ENCODE measurements at places on chromosomes 1 and 21.

DNA sequence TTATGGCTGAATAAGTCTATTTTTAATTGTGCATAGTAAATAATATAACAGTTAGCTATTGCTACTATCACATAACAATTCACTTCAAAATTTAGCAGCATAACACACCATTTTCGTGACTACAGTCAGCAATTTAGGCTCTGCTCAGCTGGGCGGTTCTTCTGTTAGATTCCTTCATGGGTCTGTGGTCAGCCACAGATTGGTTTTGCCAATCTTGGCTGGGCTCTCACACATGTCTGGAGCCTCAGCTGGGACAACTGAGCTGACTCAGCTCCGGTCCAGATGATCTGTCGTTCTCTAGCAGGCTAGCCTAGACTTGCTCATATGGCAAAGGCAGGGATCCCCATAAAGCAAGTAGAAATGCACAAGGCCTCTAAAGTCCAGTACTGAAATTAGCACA lies 15.1 kb upstream of the CDC42BPA start:
- no peak for DNase-seq

- no peak for DNase-seq
Measured at GRCh38 chr1:198848206-198848605, 209.4 kb downstream of the PTPRC start.

DNA sequence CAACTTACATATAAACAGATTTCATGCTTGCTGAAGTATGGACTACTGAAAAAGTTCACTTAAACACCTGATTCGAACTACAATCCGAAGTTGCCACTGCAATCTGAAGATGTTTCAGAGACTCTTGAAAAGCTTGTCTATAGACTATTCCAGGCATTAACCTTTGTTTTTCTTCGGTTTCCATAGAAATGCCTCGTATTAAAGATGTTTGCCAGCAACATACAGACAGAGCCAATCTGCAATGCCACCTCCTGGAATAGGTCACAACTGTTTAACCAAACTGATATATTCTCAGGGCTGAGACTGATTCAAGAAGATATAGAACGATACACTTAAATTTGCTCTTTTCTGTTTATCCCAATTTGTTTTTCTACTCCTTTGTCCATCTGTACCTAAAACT lies 28.9 kb upstream of the DMRTB1 start:
- DNase-seq: no peak

- DNase-seq: no peak
Measured at GRCh38 chr1:155080312-155081228, 1.9 kb downstream of the EFNA3 start.

GRCh38 chr21:31235671-31236450 lies 108.2 kb downstream of the TIAM1 start:
- DNase-seq: no peak

DNA sequence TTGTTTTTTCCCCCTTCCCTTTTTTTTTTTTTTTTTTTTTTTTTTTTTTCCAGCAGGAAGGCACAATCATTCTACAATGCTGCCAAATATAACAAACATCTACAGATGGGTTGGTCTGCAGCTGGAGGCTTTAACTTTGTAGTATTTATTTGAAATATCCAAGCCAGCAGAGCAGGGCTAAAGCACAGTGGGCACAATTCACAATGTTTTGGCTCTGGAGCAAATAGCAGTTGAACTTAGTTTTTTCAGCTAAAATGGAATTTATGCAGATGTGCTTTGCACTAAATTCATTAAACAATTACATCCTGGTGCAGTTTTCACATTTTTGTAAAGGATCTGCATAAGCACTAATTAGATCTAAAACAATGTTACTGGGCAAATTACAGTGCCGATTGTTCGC lies 39.8 kb upstream of the ZBTB18 start:
- DNase-seq: peak; percentile 30

GRCh38 chr21:45376459-45377324 lies 28.3 kb upstream of the COL18A1 start:
- DNase-seq: no peak

DNA sequence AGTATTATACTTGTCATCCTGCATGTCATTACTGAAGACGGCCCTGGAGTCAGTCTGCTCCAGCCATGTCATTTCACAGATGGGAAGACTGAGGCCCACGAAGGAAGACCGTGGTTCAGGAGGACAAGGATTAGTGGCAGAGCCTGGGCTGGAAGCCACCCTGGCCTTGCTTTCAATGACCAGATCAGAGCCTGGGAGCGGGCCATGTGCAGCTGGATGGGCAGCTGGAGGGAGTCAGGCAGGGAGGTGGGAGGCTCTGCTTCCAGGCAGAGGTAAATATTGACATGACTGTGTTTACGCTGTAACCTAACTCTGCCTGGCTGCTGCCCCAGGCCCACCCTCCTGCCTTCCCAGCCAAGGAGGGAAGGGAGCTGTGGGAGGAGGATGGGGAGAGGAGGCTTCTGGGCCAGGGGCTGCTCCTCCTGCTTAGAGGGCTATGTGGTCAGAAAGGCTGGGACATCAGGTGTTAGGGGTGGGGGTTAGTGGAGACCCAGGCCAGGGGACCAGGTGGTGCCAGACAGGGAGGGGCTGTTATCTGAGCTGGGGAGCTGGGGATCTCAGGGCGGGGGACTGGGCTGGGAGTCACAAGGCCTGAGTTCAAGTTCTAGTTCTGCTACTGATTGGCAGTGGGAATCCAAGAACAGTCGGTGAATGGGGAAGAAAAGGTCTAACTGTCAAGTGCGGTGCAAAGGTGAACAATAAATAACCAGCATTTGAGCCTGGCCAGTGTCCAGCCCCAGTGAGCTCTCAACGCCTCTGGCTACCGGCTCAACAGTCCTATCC lies 48.5 kb upstream of the ECE1 start:
- peak; percentile 91 for DNase-seq

GRCh38 chr21:21085206-21085605 lies 87.0 kb downstream of the NCAM2 start:
- no peak for DNase-seq

All from AG09319 (cell line).